ENCODE measurements at places on chromosomes 1 and 21. TPM values are rescaled to one million over a fixed set of nuclear protein-coding genes. Genes with fewer than 3 reads are reported as not detected.

Gene GSTM1
- total RNA-seq, result not detected

Gene GUCA2B
- not detected for total RNA-seq

Gene SERTAD4
- total RNA-seq, result 4.1 TPM

Gene TCHH
- total RNA-seq, result 0.02 TPM

Gene MPL
- 0.40 TPM for total RNA-seq

Gene TRIM67
- not detected for total RNA-seq

Gene FLVCR1
- total RNA-seq, result 2.0 TPM

Gene LHX8
- total RNA-seq, result not detected

Gene KIF14
- 0.10 TPM for total RNA-seq

Gene AIM2
- 0.57 TPM for total RNA-seq

Gene S100A5
- not detected for total RNA-seq

Gene DTL
- 0.79 TPM for total RNA-seq

Gene WARS2
- 9.3 TPM for total RNA-seq

Gene HSD11B1
- total RNA-seq, result 2.8 TPM

Gene CCDC190
- total RNA-seq, result 0.62 TPM

Gene S100A7
- not detected for total RNA-seq

Gene DFFB
- 3.7 TPM for total RNA-seq

Gene PLA2G2F
- not detected for total RNA-seq

Gene KLHDC8A
- total RNA-seq, result not detected

Gene CDK18
- 209 TPM for total RNA-seq

Gene SELENBP1
- 99.1 TPM for total RNA-seq

Gene PYHIN1
- not detected for total RNA-seq

Gene NBL1
- total RNA-seq, result 49.1 TPM

Gene ADORA1
- 13.5 TPM for total RNA-seq

Gene LCE2C
- not detected for total RNA-seq

Gene SPRR1A
- total RNA-seq, result not detected

Gene CLCA2
- not detected for total RNA-seq

Gene TEDDM1
- total RNA-seq, result not detected

Gene DCDC2B
- total RNA-seq, result not detected

Gene PGLYRP4
- not detected for total RNA-seq

Gene OR2T29
- not detected for total RNA-seq

Gene C21orf91
- 6.7 TPM for total RNA-seq

Gene REN
- not detected for total RNA-seq

Gene ACBD6
- 20.5 TPM for total RNA-seq

Gene VANGL2
- total RNA-seq, result 2.6 TPM

Gene LCE3E
- total RNA-seq, result not detected

Gene VAMP4
- total RNA-seq, result 11.4 TPM

Gene FAM167B
- 9.1 TPM for total RNA-seq

Gene DNASE2B
- total RNA-seq, result not detected

Gene RGS1
- 0.59 TPM for total RNA-seq

Gene HNRNPU
- 183 TPM for total RNA-seq

Gene OXCT2
- total RNA-seq, result 0.77 TPM

Gene NTMT2
- 5.9 TPM for total RNA-seq

Gene AMPD1
- total RNA-seq, result 0.10 TPM

Gene SPRR2A
- not detected for total RNA-seq

Gene ATP5PB
- total RNA-seq, result 714 TPM

Gene GJA8
- not detected for total RNA-seq

Gene OR6N1
- total RNA-seq, result not detected

Gene GPR161
- total RNA-seq, result 3.0 TPM

Gene UQCRHL
- total RNA-seq, result 6.0 TPM

Gene C1orf216
- 9.8 TPM for total RNA-seq
